SK-N-DZ (cell line): ENCODE measurements at places on chromosomes 7 and 10.

- no peak for DNase-seq
Measured at GRCh38 chr10:102675666-102676533, 31.6 kb downstream of the TRIM8 start.

GRCh38 chr7:7426676-7427075, 109.0 kb downstream of the COL28A1 start:
- no peak for DNase-seq

- DNase-seq, result no peak
Measured at GRCh38 chr7:43873300-43873699, 4.0 kb upstream of the MRPS24 start.

GRCh38 chr7:107697321-107698049, 36.9 kb downstream of the SLC26A4 start:
- DNase-seq, result peak; percentile 41
